Naive thymus-derived CD4-positive, alpha-beta T cell (primary cell): ENCODE measurements at places on chromosomes 2 and 18. TPM values are rescaled to one million over a fixed set of nuclear protein-coding genes. Genes with fewer than 3 reads are reported as not detected.

Gene TSGA10
- total RNA-seq, result 9.8 TPM

Gene MPP4
- not detected for total RNA-seq

- H3K27me3 ChIP-seq, result no peaks in the 10 kb centered on the region
- H3K36me3 ChIP-seq, result no peaks in the 10 kb centered on the region
- no peak for DNase-seq
- H3K4me1 ChIP-seq, result no peaks in the 10 kb centered on the region
- H3K4me3 ChIP-seq, result no peak overlapping the region
Observed at GRCh38 chr2:63506320-63506719, 82.0 kb downstream of the WDPCP start.

DNA sequence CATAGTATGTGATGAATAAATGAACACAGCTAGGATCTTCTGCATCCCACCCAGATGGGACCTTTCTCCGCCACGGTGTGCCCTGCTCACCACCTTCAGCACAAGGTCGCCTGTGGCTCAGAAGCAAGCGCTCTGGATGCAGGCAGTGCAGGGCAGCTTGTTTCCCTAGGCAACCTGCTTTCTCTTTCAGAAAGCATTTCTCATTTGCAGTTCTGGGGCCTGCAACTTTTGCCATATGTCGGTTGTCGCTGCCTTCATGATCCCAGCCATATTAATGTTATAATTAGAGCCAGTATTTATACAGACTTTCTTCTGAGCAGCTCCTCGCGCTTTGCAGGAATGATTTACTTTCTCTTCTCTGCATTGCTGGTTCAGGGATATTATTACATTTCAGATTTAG is 692.8 kb downstream of the RNF144A start:
- H3K4me1 ChIP-seq, result no peaks in the 10 kb centered on the region
- H3K4me3 ChIP-seq, result no peak overlapping the region
- DNase-seq, result no peak
- H3K27ac ChIP-seq, result no peak overlapping the region
